T-helper 2 cell (primary cell): ENCODE measurements at places on chromosomes 1 and 21.

- no peak for DNase-seq
Measured at GRCh38 chr21:35266546-35266945, 217.4 kb upstream of the RUNX1 start.

DNA sequence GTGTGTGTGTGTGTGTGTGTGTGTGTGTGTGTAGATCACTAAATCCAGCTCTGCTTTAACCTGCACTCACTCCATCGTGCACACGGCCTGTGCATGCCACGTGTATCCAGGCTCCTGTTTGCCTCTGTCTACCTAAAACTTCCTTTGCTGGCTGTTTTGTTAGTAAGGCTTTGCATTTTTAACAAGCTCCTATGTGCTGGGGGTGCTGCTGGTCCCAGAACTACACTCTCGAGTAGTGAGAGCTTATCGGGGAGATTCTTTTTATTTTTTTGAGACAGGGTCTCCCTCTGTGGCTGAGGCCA, 596 bp upstream of the TCEA3 start:
- DNase-seq: no peak

- no peak for DNase-seq
Measured at GRCh38 chr1:108664481-108664880, 3.6 kb upstream of the HENMT1 start.

- no peak for DNase-seq
Measured at GRCh38 chr1:81554534-81554933, 246.2 kb upstream of the ADGRL2 start.

DNA sequence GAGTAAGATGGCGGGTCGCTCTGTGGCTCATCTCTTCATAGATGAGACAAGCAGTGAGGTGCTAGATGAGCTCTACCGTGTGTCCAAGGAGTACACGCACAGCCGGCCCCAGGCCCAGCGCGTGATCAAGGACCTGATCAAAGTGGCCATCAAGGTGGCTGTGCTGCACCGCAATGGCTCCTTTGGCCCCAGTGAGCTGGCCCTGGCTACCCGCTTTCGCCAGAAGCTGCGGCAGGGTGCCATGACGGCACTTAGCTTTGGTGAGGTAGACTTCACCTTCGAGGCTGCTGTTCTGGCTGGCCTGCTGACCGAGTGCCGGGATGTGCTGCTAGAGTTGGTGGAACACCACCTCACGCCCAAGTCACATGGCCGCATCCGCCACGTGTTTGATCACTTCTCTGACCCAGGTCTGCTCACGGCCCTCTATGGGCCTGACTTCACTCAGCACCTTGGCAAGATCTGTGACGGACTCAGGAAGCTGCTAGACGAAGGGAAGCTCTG, 2.4 kb downstream of the TNFAIP8L2 start:
- no peak for DNase-seq

- DNase-seq: no peak
Measured at GRCh38 chr1:217837691-217838090, 206.5 kb downstream of the SPATA17 start.
